ENCODE measurements at places on chromosomes 12 and 14.

- no peak for DNase-seq
These were observed 19.5 kb downstream of the TTC9 start for GRCh38 chr14:70660967-70661893.

DNA sequence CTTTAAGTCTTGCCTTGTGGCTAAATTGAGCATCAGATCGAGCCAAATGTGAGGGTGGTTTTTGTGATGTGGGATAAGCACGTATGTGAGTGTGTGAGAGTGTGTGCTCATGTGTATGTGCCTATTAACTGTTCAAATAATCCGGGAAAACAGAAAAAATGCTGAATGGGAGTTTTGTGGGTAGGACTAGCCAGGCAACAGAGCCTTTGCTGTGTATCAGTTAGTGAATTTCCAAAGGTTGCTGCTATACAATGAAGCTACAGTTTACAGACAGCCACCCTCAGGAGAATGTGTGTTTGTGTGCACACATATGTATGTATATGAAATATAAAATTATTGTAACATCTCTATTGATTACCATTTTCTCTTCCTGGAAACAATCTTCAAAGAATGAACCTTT is 154.0 kb downstream of the SOX5 start:
- DNase-seq, result no peak

GRCh38 chr12:122009741-122010140 is 11.9 kb upstream of the BCL7A start:
- DNase-seq, result no peak

- DNase-seq, result no peak
These were observed 110.1 kb downstream of the EML5 start for GRCh38 chr14:88682495-88683114.

- no peak for DNase-seq
These were observed 120.6 kb downstream of the PRICKLE1 start for GRCh38 chr12:42468921-42469320.

GRCh38 chr12:65882486-65882885 is 58.2 kb downstream of the HMGA2 start:
- DNase-seq, result no peak

GRCh38 chr14:71554959-71555612 is 377.1 kb upstream of the RGS6 start:
- DNase-seq, result no peak

DNA sequence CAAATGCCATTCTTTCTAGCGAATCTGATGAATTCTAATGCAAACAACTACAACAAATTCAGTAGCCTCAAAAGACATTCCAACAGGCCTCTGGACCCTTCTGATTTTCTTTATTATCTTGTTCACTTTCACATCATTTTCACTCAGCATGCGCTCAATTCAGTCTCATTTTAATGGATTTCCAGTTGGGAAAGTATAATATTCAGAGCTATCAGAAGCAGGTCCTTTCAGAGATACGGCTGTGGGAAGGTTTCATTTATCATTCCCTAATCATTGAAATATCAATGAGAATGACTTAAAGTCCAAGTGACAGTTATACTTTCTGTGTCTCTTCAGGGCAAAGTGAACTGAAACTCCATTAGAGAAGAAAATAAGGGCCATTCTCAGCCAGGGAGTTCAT is 1083.7 kb upstream of the FLRT2 start:
- no peak for DNase-seq

DNA sequence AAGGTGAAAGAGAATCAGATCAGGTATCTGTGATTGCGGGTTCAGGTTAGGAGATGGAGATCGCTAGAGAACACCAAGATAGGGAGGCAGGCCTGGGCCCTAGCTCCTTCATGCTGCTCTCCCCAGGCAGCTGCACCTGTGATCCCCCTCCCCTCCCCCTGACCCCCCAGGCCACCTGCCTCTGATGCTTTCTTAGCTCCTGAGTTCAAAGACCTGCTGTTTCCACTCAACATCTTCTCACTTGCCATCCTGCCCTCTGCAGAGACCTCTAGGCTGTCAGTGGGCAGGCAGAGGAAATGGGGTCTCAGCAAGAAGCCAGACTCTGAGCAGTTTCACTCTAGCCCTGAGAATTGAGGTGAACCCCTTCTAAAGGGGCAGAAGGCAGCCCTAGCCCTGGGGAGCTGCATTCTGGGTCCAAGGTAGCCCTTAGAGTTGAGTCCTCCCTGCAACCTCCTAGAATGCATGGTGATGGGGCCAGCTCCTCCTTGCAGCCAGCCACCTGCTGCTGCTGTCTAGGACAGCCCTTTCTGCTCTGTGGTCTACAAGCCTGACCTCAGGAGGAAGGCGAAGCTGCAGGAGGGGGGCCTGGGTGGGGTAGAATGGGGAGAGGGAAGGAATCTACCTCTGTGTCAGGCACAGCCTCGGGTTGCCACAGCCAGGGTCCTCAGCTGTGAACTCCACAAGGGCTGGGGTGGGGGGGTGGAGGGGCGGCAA is 6.4 kb upstream of the SLC48A1 start:
- DNase-seq, result no peak

DNA sequence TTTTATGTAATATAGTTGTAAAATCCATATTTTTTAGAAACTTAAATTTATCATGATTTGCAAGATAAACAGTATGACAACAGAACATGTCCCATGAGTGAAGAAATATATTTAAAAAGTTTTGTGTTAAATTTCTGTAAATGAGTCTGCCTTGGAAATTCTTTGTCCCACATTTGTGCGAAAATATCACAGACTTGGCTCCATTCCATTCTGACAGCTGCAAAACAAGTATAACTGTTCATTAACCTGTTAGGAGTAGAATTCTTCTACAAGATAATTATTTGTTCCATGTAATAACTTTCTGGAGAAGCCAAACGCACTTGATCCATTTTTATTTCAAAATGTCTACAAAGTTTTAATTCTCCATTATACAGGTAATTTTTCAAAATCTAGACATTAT is 37.9 kb downstream of the MDM1 start:
- no peak for DNase-seq

DNA sequence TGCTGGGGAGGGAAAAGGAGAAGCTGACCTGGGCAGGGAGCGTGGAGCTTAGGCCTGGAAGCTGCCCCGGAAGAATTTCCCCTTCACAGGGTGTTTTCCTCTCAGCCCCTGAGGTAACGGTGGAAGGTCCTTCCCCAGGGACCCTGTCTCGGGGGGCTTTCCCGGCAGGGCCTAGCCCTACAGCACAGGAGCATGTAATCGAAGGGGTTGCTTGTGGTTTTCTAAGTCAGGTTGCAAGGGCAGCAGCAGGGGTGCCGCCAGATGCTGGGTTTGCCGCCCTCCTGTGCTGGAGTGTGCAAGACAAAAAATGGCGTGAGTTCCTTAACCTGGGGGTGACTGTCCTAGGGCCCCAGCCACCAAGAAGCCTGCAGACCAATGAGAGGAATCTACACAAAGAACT is 1.6 kb upstream of the KRT74 start:
- DNase-seq, result no peak

- no peak for DNase-seq
These were observed 22.7 kb upstream of the EIF5 start for GRCh38 chr14:103311171-103311997.

DNA sequence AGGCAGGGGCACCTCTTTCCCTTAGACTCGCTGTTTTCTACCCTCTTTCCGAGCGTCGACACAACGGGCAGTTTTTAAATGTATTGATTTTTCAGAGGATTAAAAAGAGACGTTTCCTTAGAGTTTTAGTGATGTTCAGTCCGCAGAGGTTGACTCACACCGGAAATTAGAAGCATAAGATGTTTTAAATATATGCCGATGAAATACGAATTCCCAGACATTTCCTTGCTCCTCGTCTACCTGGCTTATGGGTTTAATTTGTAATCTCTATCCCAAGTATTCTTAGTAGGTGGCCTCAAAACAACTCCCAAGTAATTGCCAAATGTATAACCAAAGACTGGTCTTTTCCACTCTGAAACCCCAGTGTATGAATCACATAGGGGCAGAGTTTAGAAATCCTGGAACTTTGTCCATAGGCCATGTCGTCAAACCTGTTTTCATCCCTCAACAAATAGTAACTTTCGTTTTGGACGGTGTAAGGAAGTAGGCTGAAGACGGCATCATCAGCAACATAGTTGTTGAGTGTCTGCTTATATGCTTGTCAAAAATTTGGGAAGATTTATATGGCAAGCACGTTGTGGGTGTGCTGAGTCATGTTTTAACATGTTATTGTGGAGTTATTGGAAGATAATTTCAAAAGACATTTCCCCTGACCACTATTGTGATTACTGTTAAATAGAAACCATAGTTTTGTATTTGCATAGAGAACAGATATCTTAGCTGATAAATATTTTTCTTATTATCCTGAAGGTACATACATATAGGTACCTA is 824 bp downstream of the TBK1 start:
- no peak for DNase-seq
